ENCODE measurements at places on chromosomes 12 and 14.

GRCh38 chr12:1934068-1934467 lies 15.6 kb upstream of the CACNA2D4 start:
- peak; percentile 35 for DNase-seq

DNA sequence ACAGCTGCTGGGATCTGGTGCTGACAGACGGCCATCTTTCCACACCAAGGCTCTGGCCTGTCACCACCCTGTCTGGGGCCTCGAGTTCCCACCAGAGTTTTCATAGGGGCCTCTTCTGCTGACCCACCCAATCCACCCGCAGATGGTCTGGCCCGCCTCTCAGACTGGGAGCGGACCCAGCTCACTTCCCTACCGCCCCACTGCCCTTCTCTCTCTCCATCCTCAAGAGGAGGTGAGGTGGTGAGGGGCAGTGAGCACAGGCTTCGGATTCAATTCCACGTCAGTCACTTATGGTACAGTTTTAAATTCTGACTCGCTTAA lies 12.3 kb upstream of the RPS6KL1 start:
- no peak for DNase-seq

- no peak for DNase-seq
Measured at GRCh38 chr12:127480775-127481314, 786.1 kb upstream of the TMEM132C start.

DNA sequence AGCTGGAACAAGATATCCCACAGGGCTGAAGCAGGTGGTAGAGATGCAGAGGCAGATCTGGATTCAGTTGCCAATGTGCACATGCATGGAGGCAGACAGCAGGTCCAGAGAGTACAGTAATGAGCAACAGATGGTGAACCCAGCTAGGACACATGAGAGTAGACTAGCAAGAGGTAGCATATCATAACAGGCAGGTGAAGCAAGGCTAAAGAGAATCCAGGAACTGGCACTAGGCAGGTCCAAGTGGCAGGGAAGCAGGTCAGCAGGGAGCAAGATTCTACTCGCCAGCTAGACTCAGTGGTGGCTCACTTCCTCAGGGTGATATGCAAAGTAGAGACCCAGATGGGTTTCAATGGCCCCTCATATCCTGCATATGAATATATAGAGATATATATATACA lies 15.3 kb upstream of the MYF6 start:
- DNase-seq: no peak

DNA sequence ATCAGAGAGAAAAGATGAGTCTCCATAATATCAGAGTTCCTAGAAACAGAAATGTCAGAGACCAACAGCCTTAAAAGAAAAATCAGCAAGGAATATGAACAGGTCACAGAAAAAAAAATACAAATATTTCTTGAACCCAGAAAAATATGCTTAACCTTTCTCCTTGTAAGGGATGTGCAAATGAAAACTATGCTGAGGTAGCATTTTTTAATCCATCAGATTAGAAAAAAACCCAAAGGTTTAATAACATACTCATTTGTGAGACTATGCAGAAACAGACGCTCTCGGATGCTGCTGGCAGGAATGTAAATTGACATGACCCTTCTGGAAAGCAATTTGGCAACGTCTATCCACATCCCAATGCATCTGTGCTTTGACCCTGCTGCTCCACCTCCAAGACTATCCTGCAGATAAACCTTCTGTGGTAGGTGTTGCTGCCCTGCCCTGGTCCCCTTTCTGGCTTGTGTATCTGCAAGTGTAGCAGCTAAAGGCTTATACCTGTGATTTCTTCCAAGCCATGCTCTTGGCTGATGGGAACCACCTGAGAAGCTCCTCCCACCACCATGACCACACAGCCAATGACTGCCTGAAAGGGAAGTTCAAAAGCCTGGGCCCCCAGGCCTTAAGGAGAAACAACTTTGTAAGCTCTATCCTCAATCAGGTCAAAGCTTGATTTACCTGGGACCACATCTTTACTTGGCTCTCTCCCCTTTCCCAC lies 49.4 kb downstream of the LTBP2 start:
- DNase-seq: no peak

All from activated CD8-positive, alpha-beta memory T cell treated with anti-CD3 and anti-CD28 coated beads, Interleukin-2, amount 50 U/mL, for 48 hours (primary cell).